ENCODE measurements at places on chromosomes 2 and 18. TPM values are rescaled to one million over a fixed set of nuclear protein-coding genes. Genes with fewer than 3 reads are reported as not detected.

Gene CYTIP
- 45.5 TPM for total RNA-seq

GRCh38 chr2:240164586-240164985, 24.1 kb upstream of the OTOS start:
- DNase-seq: no peak

DNA sequence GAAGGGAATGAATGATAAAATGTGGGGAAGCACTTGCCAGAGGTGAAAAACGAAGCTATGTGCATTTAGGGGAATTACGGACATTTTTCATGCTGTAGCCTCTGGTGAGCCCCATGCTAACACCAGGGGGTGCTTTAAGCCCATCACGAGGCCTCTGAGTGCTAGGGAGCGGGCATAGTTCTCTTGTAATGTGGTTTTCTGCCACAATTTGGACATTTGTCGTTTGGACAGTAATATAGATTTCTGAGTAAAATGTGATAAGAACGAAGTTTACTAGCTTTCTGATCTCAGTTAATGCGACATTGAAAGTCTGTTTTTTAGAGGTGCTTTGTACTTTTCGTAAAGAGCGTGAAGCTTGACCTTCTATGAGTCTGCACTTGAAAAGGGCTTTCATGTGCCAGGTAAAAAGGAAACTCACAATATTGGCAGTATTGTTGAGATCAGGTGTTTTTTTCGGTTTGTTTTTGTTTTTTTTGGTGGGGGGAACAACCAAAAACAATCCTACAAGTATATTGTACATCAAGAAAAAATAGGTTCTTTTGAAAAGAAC, 50.6 kb downstream of the TRAF3IP1 start:
- no peak for DNase-seq

- DNase-seq: no peak
Measured at GRCh38 chr18:50338715-50339114, 36.1 kb upstream of the SKA1 start.

GRCh38 chr2:138476186-138476585, 25.4 kb upstream of the SPOPL start:
- no peak for DNase-seq

DNA sequence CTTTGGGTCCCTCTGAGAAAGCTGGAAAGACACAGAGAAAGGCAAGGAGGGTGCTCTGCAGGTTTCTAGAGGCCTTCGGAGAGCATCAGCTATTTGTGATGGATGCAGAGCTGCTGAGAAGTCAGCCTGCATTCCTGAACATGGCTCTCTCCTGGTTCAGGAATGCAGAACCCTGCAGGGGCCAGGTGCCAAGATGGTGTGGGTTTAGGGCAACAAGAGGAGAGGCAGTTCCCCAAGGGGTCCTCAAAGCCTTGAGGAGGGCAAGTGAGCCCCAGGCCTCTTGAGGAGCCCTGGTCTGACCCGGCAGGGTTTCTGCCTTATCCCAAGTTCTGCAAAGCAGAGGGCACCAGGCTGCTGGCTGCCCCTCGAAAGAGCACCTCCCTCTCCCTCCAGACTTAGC, 93.3 kb downstream of the HS1BP3 start:
- DNase-seq: no peak

- DNase-seq: peak; percentile 79
Measured at GRCh38 chr2:2698182-2699120, 367.4 kb upstream of the MYT1L start.

- no peak for DNase-seq
Measured at GRCh38 chr2:203846490-203847105, 21.0 kb upstream of the CTLA4 start.

- no peak for DNase-seq
Measured at GRCh38 chr2:59974051-59974766, 579.2 kb downstream of the BCL11A start.

- no peak for DNase-seq
Measured at GRCh38 chr18:61852496-61852895, 40.3 kb downstream of the RNF152 start.

All from hematopoietic multipotent progenitor cell (in vitro differentiated cells).